Osteoblast (primary cell): ENCODE measurements at places on chromosomes 3 and 15.

- peak; percentile 38 for DNase-seq
These were observed 1.9 kb downstream of the VGLL3 start for GRCh38 chr3:86989006-86989405.

GRCh38 chr3:37904601-37905000 is 42.9 kb downstream of the CTDSPL start:
- no peak for DNase-seq

- no peak for DNase-seq
These were observed 847.6 kb upstream of the ALCAM start for GRCh38 chr3:104519068-104519467.

DNA sequence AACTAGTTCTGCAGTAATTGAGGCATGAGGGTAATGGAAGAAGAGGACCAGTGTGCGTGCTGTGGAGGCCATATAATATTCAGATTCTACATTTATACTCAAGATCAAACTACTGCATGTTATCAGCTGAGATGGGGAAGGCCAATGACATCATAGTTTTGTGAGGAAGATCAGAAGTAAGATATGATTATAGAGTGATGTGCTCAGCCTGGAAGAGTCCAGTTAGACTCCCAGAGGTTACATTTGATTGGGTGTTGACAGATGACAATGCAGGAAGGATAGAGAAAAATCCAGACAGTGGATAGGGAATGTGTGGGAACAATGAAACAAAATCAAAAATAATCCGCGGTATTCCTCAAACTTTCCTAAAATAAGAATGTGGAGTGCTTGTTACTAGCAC is 35.4 kb downstream of the GOLIM4 start:
- DNase-seq, result no peak

DNA sequence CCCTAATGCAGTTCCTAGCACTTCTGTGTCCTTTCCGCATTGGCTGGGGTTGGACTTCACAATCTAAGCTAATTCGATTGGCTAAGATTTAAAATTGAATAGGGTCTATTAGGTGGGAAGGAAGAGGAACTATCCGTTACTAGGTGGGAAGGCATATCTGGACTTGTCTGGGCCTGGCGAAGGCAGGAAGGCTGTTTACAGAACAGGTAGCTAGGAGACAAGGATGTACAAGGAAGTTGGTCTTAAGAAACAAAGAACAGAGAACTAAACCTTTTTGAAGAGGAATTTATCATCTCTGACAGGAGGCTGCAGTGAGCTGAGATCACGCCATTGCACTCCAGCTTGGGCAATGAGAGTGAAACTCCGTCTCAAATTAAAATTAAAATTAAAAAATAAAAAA is 17.3 kb upstream of the ATG7 start:
- DNase-seq, result no peak

DNA sequence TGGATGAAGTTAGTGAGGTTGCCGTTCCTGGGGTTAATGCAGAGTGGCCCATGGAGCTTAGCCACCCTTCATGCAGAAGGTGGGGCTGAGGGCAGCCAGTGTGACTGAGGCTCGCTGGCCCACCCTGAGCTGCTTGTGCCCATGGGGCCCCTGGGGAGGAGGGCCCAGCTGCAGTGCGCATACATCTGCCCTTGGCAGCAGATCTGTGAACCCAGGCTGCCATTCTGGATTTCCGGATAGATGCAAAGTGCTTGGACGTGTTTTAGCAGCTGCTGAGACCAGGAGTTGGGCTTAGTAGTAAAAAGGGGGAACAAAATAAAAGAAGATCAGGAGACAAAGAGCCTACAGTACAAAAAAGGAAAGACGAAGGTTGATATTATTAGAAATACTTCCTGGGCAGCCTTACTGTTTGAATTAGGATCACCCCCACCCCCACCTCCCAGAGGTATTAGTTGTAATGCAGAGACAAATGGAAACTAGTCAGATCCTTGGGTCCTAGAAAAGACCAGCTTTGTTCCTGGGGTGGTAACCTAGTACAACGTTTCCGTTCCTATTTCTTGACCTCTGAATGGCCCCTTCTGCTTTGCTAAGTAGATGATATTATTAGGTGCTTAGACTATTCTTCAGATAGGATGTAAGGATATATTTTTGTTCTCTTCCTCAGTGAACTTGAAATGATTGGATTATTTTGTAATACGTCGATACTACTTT is 70.2 kb downstream of the IGF1R start:
- DNase-seq, result no peak

DNA sequence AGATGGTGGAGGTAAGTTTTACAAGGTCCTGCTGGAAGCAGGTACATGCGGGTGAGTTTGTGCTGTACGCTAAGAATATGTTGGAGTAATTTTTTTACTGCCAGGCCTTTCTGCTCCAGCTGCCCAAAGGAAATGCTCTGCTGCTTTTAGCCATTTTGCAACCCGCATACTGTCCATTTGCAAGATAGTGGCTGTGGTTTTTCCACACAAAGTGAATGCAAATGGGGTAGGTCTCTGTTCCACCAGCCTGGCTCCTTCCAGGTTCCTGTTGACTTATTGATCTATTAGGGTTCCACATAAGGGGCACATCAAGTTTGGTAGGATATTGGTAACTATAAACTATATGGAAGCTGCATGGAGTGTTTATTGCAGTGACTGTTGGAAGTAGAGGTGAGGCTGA is 227.1 kb downstream of the SI start:
- DNase-seq, result no peak

DNA sequence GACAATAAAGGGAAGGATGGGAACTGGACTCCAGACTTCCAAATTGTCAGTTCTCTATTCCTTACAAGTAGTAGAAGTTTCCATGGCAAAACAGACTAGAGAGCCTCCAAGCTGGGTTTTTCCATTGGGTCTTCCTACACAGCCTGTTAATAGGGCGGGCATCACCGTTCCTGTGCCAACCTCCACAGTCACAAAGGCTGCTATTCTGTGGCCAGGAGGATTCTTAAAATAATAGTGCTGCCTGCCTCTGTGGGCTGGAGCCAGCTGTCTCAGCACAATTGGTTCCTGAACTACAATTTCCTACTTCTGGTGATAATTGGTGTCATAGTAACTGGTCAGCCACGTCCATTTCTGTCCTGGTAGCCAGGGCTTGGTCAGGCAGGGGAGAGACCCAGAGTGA is 38.6 kb downstream of the LYZL4 start:
- no peak for DNase-seq

- DNase-seq, result no peak
These were observed 136.2 kb downstream of the RTP4 start for GRCh38 chr3:187504435-187504834.

DNA sequence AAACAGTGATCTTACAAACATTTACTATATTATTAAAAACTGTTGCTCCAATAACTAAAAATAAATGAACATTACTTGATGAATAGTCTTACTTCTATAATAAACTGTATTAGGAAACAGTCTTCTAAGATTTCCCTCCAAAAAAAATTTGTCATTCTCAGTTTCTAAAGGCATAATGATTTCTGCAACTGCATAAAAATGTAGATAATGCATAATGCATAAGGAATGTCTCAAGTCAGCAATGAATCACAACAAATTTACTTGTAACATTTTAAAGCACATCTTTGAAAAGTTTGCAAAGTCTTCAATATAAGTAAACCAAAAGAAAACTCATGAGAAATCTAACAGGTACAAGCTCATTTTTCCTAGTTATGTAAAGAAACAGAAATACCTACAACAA is 113.5 kb downstream of the VPS13C start:
- DNase-seq, result no peak

DNA sequence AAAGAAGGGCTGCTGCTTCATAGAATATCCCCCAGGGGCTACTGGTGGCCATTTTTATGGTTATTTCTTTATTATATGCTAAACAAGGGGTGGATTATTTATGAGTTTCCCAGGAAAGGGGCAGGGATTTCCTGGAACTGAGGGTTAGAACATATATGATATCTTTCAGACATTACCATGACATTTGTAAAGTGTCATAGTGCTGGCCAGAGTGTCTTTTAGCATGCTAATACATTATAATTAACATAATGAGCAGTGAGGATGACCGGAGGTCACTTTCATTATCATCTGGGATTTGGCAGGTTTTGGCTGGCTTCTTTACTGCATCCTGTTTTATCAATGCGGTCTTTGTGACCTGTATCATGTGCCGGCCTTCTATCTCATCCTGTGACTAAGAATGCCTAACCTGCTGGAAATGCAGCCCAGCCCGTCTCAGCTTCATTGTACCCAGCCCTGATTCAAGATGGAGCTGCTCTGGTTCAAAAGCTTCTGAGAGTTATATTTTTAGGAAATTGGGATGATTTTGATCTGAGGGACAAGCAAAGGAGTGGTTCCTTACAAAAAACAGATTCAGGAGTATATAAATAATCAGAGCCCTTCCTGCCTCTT is 9.1 kb upstream of the ZBTB20 start:
- DNase-seq, result no peak

GRCh38 chr3:136255672-136256406 is 5.7 kb downstream of the PCCB start:
- no peak for DNase-seq

DNA sequence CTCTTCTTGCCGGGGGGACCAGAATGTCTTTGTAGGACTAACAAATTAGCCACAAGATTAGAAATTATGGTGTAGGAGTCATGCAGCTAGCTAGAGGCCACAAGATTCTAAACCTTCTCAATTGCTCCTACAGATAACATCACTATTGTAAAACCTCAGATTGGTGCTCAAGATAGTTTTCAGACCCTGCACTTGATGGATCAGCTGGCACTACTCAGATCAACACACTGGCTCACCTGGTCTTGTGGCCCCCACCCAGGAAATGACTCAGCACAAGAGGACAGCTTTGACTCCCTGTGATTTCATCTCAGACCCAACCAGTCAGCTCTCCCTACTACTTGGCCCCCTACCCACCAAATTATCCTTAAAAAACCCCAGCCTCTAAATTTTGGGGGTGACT is 124.1 kb upstream of the RASGRP1 start:
- no peak for DNase-seq

- DNase-seq, result peak; percentile 87
These were observed 3.4 kb upstream of the DGKG start for GRCh38 chr3:186365202-186365974.

GRCh38 chr15:55917881-55918296 is 75.5 kb downstream of the NEDD4 start:
- peak; percentile 59 for DNase-seq

DNA sequence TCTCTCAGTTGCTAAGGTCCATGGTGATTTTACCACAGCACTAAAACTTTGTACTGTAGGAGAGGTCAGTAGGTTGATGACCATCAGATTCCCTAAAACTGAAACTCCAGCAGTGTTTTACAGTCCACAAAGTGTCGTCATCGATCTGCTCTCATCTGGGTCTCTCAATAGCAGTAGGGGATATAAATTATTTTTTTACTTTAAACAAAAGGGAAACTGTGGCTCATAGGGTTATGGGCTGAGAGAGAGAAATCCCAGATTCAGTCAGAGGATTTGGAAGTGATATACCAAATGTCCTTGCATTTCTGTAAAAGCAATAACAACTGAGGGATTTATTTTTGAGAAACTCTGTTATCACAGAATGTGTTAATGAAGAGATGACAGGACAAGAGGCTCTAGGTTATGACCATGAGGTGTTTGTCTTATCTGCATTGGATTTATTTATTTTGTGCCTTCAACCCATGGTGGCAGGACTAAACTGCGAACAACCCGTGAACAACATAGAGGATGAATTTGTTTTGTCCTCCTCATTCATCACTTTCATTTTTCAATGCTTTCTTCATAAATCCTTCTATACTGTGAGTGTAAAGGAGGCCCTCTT is 869.7 kb downstream of the OTOL1 start:
- DNase-seq, result no peak

DNA sequence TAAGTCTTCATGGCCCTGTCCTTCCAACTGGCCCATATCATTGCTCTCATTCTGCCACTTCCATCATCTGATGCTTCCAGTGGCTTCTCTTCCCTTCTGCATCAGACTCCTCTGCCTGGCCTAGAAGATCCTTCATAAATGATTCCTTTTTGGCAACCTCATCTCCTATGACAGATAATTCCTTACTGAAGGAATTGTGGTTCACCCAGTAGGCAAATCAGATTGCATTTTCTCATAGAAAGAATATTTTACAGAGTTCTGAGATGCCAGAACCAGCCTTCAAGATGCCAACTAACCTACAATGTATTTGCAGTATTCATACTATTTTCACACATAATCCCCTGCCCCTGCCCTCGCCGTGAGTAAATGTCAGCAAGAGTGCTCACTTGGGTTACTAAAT is 423.0 kb upstream of the TGFBR2 start:
- no peak for DNase-seq

- no peak for DNase-seq
These were observed 81.8 kb upstream of the MEX3B start for GRCh38 chr15:82127581-82127980.

GRCh38 chr15:46646490-46646889 is 1011.7 kb downstream of the SQOR start:
- no peak for DNase-seq

GRCh38 chr3:50294492-50295403 is 2.5 kb upstream of the IFRD2 start:
- no peak for DNase-seq

DNA sequence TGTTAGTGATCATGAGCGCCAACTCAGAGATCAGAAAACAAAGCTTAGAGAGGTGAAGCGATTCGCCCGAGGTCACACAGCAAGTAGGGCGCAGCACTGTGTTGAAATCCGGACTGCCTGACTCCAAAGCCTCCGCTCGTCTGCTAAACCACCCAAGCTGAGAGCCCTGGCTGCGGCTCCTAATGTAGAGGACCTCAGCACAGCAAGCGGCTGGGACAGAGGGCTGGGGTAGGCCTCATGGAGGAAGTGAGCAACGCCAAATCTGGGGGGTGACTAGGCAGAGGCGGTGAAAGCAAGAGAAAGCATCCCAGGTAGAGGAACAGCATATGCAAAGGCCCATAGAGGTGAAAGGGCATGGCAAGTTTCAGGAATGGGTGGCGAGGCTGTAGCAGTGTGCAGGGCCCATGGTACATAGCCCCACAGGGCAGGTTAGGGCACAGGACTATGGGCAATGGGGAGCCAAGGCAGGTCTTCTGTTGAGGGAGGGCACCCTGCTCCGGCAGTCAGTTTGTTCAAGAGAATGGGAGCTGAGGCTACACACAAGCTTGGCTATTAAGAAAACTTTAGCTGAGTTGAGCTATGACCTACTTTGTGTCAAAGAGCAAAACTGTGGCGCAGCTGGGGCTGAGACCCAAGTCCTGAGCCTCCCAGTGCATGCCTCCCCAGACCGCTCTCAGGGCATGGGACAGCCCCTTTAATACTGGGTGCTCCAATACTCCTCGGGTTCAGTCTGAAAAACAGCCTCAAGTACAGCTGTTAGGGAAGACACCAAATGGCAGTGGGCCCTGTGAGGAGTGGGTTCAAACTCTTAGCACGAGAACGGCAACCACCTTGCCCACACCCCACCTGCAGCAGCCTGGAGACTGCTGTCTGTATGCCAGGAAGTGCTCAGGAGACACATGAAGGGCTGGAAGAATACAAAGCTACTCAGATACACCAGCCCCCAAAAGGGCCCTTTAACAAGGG is 988 bp upstream of the CFAP92 start:
- peak; percentile 49 for DNase-seq

DNA sequence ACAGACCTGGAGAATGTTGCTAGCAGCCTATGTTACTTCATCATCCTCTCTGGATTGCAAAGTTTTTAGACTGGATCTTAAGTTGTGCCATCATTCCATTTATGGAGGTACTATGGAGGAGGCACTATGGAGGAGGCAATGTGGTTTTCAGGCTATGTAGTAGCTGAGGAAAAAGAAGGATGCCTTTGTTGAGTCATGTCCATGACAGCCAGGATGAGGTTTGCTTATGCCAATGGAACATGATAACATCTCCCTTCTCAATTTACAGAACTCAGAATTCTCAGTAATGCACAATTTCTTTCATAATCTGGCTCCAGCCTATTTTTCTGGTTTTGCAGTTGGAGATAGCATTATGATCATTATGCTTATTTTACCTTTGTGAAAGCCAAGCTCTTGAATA is 65.9 kb upstream of the TMEM108 start:
- DNase-seq, result no peak
